ENCODE measurements at places on chromosomes 2 and 18.
A peak's percentile ranks its signal among the peaks of the same experiment; 100 is the strongest.

DNA sequence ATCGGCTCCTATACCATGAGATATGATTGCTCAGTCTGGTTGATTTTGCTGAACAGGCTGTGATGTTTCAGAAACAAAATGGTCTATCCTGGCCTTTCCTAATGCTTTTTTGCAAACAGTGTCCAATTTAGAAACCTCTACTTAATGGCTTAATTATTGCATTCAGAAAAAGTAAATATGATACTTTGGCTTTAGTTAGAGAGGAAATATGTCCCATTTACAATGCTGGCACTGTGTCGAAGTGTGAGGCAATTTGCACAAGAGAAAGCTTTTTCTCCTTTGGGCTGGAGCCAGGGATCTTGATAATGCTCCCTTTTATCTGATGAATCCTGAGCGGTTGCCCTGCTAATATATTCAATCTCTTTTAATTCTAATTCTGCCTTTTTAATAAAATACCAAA, 418.9 kb downstream of the EPHA4 start:
- no peak for DNase-seq

DNA sequence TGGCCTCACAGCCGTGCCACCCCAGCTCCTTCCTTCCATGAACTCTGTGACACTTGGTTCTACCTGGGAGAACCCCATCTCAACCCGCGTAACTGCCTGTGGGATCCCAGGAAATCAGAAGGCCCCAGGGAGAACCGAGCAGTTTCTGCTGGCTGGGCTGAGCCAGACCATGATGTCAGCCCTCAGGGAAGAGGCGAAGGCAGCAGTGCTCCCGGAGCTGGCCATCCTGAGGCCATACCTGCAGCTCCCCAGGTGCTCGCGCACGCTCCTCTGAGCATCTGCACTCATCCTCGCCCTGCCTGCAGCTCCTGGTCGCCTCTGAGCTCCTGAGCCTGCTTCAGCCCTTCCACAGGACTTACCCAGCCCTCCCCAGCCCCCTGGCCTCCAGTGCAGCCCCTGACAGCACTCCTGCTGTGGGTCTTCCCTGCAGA, 186.1 kb downstream of the SEPTIN10 start:
- no peak for DNase-seq

DNA sequence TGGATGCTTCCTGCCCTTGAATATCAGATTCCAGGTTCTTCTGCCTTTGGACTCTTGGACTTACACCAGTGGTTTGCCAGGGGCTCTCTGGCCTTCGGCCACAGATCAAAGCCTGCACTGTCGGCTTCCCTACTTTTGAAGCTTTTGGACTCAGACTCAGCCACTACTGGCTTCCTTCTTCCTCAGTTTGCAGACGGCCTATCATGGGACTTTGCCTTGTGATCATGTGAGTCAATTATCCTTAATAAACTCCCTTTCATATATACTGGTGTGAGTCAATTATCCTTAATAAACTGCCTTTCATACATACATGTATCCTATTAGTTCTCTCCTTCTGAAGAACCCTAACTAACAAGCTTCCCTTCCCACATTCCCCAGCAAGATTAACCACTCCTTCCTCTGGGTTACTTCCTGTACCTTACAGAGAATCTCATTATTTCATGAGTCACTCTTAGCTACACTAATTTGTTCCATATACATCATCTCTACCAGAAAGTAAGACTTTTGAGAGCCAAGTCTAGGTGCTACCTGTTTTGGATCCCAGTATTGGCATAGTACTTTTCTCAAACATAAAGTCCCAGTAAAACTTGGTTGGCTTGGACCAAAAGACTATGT, 31.3 kb upstream of the LRATD1 start:
- no peak for DNase-seq

DNA sequence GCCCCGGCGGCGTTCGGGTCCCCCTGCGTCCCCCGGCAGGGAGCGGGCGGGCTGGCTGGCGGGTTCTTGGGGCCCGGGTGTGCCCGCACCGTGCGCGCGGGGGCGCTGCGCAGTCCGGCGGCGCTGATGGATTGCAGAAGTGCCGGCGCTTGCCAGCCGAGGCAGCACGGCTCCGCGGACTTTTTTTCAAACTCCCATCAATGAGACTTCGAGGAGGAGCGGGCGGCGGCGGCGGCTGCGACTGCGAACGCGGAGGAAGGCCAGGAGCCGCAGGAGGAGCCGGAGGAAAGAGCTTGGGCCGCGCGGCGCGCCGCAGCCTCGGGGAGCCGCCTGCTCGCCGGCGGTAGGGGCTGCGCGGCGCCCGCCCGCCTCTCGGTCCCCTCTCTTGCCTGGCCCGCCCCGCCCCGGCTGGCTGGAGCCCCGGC, at the start of gene GLI2:
GLI2 (plus strand) TSS at position 123 of the 425 bp plus-strand sequence. CDS start 61,453 bp downstream, outside the sequence.
- DNase-seq, result no peak

GRCh38 chr2:239106314-239106908, 258.5 kb downstream of the TWIST2 start:
- DNase-seq, result peak; percentile 17

GRCh38 chr2:38509314-38509946, 93.3 kb downstream of the HNRNPLL start:
- no peak for DNase-seq

DNA sequence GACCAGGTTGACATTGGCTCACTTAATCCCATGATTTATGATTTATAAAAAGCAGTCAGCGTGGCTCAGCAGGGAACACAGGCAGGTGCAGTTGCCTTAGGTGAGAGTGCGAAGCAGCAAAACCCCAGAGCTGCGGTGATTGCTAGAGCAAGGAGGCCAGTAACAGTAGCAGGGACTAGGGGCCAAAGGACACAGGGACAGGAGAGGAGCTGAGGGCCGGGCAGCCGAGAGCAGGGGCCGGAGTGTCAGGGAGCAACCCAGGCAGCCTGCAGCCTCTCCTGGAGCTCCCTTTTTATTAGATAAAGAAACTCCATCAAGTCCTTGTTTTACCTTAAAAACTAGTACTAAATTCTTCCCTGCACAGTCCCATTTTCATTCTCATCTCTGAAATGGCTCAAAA, 4.3 kb downstream of the MC2R start:
- DNase-seq, result no peak

DNA sequence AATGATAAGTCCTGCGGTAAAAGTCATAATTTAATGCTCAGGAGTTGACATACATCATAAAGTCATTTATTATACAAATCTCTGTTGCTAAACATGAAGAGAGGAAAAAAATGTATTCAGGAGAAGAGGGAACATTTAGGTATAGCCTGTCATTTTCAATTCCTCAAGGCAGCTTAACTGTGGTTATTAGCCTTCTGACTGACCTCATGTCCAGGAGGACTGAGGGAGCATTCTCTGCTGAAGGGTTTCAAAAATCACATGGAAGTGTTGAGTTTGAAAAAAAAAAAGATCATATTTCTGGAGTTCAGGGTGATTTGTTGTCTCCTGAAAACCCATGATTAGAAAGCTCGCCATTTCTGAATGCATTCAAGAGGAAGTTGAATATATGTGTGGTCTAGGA, 1371.1 kb upstream of the LRRTM1 start:
- no peak for DNase-seq

GRCh38 chr2:169071455-169071854, 2.1 kb downstream of the DHRS9 start:
- no peak for DNase-seq

DNA sequence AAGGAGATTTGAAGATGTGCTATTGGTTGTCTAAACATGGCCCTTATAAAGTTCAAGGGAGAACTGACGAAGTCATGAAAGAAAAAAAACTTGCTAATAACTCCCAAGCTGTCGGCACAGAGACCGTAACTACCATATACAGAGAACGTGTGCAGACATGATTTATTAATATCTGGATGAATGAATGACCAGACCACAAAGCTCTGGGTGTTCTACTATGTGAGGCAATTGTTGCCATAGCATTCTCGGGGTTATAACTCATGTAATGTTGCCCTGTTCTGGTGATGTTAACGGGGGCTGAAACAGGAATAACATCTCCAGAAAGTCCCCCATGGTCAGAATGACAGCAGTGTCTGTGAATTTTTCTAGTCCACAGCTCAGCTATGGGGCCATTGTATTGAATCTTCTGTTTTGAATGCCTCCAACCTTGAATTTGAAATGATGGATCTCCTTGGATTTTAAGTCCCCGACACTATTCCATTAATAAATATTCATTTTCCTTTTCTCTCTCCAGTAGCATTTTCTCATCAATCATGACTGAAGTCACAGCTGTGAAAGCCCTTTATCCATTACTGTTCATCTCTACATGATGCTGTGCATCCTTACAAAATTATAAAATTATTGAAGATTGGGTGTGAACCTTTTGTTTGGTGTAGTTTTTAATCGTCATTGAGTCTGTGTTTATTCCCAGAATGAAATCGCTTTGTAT, 483.4 kb upstream of the KLHL29 start:
- no peak for DNase-seq

GRCh38 chr18:25097569-25098056, 254.4 kb downstream of the ZNF521 start:
- DNase-seq, result no peak

- DNase-seq, result no peak
These were observed 238.2 kb downstream of the CDH7 start for GRCh38 chr18:65988972-65989371.

DNA sequence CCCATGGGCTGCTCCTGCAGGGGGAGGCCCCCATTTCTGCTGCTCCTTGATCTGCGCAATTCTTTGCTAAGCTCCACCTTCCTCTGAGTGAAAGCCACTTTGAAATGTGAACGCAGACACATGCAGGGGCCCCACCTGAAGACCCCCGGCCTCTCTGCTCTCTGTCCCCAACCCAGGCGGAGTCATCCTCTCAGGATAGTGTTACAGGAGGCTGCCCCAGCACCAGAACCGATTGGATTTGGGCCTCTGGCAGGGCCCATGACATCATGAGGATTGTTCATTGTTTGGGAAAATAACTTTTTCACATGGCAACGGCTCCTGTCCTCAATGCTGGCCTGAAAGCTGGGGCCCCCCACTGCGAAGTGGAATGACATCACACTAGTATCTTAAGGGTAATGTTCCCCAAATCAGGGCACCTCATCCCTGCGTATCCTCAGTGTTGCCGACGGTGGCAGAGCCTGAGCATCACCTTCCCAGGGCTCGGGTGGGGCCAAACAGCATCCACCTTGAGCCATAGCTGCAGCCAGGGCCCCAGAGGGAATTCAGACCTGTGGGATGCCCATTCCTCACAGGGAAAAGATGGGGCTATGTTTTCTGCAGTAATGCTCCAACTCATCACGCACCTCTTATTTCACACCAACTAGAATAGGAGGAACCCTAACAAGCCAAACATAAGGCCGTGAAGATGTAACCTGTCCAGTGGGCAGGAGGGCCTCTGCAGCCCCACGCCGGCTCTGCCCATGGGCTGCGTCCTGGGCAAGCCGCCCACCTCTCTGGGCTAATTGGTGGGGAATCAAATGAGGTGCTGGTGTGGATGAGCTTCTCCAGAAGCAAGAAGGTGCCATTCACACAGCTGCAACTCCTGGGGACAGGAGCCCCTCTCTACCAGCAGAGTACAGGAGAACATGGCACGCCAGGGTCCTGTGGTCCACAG, 2.7 kb upstream of the ERFE start:
- DNase-seq, result no peak

DNA sequence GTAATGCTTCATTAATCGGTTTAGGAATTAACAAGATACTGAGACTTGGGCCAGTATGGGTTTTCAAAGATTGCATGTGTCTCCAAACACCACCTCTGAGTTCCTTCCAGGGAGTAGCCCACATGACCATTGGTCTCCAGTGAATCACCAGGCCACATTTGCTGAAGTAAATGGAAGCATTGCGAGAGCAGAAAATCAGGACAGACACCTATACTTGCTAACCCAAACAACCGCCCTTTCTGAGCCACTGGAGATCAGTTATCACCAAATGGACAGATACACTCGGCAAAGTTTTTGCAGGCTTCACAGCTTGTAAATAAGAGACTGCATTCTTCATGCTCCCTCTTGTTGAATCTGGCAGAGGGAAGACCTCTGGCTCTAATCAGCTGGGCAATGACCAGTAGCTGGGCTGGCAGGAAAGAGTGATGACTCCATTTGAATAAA, 40.9 kb downstream of the GATA6 start:
- DNase-seq, result no peak

DNA sequence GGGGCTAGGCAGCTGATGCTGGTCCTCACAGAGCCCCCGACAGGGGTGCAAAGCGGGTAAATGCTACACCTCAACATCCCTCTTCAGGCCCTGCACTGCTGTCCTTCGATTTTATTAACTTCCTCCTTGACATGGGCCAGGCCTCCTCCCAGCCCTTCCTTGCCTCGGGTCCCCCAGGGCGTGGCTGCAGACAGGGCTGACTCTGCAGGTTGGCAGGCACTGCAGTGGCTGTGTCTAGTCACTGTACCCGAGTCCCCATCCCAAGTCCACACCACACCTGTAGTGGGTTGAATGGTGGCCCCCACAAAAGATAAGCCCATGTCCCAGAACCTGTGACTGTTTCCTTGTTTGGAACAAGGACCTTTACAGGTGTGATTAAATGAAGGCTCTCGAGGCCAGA, 140.2 kb downstream of the TWIST2 start:
- DNase-seq, result no peak

DNA sequence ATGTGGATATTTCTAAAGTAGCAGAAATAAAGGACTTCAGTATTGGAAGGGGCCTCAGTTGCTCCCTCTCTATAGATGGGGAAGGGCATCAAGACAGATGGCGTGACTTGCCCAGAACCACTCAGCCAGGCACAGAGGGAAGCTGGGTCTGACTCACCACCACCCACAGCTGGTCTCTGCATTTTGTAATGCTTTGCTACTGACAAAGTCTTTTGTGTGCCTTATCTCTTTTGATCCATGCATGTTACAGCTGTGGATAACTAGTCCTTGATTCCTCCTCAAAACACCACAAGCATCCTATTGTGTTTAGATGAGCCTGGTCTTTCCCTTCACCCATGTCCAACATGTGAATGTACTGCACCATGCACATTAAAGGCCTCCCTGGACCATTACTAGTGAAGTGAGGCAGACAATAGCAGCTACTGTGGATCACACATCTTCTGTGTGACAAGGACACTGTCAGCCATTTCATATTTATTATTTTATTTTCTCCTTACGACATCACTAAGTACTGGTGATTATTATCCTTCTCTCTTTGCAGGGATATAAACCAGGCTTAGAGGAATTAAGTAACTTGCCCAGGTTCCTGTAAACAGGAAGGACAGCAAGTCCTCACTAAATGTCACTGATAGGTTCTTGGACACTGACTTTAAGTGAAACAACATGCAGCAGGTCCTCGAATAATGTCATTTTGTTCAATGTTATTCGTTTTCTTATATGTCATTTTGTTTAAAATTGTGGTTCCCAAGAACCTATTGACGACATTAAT, 29.6 kb upstream of the IL37 start:
- no peak for DNase-seq

DNA sequence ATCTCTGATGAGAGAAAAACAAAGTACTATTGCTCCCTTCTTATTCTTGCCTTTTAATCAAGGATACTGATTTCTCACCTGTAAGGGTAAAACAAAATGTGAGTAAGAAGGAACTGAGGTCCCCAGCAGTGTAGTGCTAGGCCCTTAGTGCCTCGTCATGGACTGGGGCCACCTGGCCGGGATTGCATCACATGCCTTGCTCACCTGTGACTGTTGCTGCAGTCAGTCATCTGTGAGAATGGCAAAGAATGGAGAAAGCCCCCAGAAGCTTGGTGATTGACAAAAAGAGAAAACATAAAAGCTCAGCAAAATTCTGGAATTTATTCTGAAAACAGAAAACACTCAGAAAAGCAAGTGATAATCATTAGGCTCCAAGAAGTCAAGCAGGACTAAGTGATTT, 63.4 kb downstream of the SPATS2L start:
- DNase-seq, result no peak

- no peak for DNase-seq
These were observed 262.1 kb downstream of the EPHA4 start for GRCh38 chr2:221309892-221310583.
